Activated CD8-positive, alpha-beta memory T cell treated with anti-CD3 and anti-CD28 coated beads for 24 hours (primary cell): ENCODE measurements at places on chromosomes 7 and 10.

DNA sequence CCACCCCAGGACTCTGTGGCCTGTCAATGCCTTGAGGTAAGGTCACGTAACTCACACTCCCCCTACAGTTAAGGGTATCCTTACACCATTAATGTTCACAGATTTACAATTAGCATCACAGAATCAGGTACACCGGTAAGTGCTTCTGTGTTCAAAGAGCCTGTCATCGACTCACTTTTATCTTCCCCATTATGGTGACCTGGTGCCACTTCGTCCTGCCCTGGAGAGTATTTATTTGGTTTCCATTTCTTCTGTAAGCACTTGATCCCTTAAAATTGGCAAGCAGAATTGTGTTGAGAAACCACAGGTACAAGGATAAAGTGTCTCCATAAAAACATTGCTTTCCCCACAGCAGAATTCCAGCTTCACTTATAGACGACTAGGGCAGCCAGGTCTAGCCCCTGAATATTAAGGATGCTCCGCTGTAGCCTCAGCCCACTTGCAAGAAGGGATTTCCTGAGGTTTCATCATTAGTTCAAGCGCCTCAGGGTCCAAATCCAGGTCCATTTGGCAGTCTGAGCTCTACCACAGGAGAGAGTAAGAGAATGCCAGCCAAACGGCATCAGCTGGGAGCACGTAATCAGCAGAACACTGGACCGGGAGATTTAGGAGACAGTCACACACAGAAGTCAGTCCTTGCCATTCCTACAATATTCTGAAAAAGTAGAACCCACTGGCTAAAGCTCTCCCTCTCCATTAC lies 10.1 kb downstream of the ATXN7L1 start:
- DNase-seq = no peak

DNA sequence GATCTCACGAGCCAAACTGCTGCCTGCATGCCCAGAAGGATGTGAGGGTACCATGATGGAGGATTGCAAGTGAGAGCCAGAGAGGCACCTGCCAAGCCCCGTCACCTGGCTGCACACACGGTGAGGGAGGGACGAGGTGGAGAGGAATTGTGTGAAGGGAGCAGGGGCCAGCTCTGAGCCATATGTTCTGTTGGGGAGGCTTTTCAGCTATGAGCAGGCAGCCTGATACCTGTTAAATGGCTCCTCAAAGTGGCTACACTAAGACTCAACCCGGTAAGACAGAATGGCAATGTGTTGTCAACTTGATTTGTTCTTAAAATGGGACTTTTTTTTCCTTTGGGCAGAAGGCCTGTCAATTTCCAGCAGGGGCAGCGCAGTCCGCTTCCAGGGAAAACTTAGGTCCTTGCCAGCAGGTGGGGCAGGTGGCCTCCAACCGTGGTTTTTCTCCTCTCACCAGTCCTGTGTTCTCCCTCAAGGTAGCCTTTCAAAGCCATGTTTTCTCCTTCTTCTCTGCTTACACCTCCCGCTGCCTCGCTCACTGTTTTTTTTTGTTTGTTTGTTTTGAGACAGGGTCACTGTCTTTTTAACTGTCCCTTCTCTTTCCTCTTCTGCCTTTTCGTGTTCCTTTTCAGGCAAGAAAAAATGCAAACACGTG lies 57.7 kb upstream of the ZNRF2 start:
- DNase-seq = no peak

DNA sequence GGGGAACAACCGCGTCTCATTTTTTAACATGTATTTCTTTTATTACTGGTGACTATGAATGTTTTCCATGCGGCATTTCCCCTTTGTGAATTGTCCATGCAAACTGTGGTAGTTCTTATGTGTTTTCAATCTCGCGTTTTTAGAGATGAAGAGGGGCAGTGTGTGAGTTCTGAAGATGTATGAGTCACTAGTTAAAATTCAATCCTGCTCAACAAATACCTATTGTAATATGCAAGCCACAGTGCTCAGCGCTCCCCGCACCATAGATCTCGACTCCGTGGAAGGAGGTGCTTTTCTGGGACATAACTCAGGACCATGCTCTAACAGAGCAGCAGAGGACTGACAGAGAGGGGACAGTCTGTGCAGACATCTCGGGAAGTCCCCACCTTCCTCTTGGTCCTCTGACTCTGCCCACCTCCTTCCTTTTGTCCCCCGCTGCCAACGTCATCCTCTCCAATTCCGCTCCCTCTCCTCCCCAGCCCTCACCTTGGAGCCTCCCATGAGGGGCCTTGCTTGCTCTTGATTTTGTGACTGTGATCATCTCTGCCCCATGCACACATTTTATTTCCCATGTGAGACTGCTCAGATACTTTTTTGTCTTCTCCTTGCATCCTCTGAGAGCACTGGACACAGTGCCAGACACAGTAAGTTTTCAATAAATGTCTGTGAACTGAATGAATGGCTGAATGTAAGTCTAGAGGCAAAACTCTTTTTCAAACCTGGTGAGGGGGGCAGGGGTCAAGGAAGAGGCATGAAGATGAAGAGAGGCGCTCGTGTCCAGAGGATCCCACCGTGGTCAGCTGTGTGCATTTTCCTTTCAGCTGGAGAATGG lies 42.7 kb upstream of the PLEKHA1 start:
- no peak for DNase-seq

DNA sequence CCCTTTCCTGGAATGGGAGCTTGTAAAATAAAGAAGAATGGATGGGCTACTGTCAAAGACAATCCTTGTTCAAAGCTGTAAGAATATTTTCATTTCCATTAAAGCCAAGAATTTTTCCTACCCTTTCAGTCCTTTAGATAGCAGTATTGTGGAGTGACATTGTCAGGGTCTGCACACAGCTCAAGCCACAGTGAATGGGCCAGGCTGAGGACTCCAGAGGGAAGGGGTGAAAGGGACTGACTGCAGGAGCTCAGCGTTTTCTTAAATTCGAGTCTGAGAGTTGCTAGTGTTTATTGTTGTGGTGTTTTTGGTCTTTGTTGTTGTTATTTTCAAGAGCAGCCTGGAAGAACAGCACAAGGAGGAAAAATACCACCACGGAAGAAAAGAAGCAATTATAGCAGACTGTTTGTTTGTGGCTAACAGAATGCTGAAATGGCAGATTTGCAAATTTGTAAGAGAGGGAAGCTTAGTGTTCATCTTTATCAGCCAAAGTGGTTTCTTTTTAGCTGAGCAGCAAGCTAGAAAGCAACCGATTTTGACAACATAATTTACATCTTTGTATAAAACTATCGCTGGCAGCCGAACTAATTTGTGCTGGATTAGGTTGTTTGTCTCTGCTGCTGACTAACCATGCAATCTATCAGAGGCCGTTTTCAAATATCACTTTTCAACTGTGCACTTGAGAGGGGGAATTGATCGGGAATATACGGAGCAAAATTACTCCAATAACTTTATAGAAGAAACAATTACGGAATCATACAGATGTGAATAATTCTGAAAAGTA lies 192.1 kb downstream of the LRMDA start:
- DNase-seq = no peak

- no peak for DNase-seq
These were observed 78.4 kb downstream of the AKR1D1 start for GRCh38 chr7:138154661-138155060.

DNA sequence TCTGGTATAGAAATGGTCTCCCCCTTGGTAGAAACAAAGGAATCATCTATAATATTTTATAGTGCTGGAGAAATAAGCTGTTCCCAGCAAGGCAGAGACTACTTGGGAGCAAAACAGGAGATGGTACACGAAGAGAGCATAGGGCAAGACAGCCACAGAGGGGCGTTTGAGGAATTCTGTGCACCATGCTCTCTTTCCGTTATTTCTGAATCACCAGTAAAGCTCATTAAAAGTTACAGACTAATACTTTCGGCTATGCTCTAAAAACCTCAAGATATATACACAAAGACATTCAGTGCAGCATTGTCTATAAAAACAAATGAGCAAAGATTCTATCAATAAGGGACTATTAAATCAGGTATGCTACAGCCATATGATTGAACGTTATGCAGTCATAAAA lies 68.5 kb upstream of the FHIP2A start:
- no peak for DNase-seq

DNA sequence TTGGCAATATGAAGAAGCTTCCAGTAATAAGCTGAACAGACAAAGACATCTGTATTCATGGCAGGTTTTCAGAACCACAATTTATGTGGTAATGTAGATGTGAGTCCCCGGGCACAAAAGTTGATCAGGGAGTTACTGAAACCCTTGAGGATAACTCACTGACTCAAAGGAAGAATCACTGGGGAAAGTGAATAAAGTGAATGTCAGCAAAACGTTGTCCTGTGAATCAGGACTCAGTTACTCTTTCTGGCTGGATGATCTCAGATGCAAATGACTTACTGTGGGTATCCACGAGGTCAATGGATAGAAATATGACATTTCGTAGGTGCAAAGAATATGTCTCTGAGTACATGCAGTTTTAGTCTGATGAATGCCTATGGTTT lies 172.8 kb upstream of the CTBP2 start:
- no peak for DNase-seq

DNA sequence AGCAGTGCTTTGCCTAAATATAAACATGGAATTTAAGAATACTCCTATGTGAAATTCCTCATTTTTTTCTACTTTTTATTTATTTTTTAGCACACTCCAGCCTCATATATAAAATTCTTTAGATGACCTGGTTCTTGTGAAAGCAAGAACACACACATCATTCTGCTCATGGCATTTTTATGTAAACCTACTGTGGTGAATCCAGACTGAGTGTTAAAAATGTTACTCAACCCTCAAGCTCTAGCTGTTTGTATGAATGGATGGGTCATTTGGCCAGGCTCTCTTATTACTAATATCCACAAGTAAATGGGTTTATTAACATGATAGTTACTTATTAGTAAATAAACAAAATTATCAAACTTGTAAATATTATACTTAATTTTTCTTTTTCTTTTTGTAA lies 551.7 kb upstream of the LRRN3 start:
- DNase-seq = no peak

DNA sequence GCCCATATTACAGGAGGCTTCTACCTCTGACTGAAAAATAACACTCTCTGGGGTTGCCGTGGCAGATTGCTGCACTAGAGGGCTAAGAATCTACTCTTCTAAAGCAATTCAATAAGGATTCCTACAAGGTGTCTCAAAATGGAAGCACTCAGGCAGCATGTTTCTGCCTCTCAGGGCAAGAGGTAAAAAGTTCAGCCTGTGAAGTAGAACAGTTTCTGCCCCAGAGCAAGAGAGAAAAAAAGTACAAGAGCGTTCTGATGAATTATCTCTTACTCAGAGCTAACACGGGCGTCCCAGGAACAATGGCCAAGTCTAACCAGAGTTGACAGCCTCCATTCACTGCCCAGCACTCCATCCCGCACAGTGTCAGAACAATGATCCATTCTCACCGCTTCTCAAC lies 71.3 kb upstream of the TES start:
- DNase-seq = no peak

DNA sequence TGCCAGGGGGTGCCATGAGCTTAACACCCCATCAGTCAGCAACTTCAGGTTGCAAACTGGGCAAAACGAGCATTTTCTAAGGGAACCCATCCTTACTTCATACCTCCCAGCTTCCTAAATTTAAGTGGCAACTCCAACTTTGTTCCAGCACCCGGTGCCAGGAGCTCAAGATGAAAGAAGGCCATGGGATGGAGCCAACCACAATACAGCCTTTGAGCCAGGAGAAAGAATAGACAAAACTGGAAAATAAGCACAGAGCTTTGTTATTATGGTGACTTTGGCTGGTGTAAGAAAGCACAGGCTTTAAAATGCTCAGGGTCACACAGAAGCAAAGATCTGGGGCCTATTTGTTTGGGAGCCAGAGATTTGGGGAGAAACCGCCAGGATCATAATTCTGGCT lies 388.7 kb upstream of the MGMT start:
- DNase-seq = no peak

DNA sequence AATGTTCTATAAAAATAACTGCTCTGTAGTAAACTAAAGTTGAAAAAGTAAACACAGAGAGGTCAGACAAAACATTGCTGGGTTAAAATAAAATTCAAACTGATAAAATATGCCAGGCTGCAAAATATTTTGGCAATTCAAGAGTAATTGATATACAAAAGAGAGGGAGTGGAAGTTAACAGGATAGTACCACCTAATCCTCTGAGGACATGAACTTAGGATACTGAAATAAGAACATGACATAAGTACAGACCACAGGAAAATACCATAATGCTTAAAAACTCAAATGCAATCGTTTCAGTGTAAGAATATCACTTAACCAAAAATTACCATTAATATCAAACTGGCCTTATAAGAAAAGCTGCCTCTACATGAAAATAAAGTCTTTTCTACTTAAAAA lies 37.6 kb upstream of the GPR22 start:
- no peak for DNase-seq
